ENCODE measurements at places on chromosomes 6 and 20. TPM values are rescaled to one million over a fixed set of nuclear protein-coding genes. Genes with fewer than 3 reads are reported as not detected.

- H3K4me1 ChIP-seq, result no peaks in the 10 kb centered on the region
- DNase-seq, result no peak
- no peaks in the 10 kb centered on the region for H3K27me3 ChIP-seq
- H3K27ac ChIP-seq, result no peak overlapping the region
Measured at GRCh38 chr20:18879262-18879661, 65.7 kb downstream of the SCP2D1 start.

DNA sequence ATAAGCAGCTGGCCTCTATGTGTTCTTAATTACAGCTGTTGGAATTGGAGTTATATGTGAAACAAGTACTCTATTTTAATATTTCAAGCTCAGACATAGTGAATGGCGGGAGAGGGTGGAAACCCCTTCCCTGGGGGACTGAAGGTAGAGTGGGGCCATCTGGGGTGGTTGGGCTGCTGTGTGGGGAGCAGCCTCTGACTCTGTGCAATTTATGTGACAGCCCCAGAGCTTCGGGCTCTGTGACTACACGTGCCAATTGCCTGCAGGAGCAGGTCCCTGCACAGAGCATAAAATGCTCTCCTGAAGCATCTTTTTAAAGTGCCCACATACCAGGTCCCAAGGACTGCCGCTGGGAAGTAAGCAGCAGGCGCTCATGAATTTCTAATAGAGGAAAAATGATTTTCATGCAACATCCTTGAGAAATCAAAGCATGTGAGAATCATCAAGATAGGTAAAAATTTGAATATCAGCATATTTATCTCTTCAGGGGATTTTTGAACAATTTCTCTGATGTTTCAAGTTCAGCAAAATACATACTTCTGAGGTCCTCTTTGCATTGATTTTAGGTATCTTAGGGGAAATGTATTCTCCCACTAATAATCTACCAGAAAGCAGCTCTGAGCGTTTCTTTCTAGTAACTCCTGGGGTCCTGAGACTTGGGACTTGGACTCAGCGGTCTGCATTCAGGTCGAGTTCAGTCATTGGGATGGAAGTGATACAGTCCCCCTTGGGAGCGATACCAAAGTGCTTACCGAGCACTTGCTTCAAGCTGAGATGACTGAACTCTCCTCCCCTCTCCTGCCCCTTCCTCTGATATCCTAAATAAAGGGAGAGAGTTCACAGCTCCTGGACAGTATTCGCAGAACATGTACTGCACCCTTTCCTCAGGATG, 40.0 kb downstream of the ALDH8A1 start:
- H3K27ac ChIP-seq, result peak overlapping the region; percentile 99
- DNase-seq, result peak; percentile 25
- H3K27me3 ChIP-seq, result no peaks in the 10 kb centered on the region
- no peaks in the 10 kb centered on the region for H3K36me3 ChIP-seq

- peak; percentile 94 for DNase-seq
- H3K27ac ChIP-seq, result peak overlapping the region; percentile 62
Measured at GRCh38 chr20:51562332-51563173, 20.0 kb upstream of the NFATC2 start.

DNA sequence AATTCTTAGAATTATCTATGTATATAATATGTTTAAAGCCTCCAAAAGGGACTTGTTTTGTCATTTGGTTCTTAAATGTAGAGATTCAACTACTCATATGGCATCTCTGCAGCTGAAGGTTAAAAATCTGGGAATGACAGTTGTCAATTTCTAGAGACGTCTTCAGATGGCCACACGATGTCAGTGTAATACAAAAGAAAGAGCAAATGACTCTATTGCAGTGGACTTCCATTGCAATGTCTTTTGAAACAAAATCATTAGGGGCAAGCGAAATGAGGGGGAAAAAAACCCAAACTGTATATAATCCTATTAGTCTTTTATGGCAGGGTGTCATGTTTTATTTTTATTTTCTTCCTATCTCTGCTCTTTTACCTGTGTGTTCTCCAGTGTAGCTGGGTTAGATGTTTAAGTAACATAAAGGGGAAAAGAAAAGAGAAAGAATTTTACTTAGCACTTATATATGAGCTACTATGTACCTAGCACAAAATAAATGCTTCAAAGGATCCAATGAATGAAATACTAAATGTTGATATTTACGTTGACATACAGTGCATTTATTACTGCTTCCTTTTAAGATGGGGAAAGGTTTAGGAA, 26.2 kb downstream of the CCN2 start:
- no peaks in the 10 kb centered on the region for H3K36me3 ChIP-seq
- no peak overlapping the region for H3K4me3 ChIP-seq
- H3K4me1 ChIP-seq, result peaks cover 17% of the 10 kb centered on the region

DNA sequence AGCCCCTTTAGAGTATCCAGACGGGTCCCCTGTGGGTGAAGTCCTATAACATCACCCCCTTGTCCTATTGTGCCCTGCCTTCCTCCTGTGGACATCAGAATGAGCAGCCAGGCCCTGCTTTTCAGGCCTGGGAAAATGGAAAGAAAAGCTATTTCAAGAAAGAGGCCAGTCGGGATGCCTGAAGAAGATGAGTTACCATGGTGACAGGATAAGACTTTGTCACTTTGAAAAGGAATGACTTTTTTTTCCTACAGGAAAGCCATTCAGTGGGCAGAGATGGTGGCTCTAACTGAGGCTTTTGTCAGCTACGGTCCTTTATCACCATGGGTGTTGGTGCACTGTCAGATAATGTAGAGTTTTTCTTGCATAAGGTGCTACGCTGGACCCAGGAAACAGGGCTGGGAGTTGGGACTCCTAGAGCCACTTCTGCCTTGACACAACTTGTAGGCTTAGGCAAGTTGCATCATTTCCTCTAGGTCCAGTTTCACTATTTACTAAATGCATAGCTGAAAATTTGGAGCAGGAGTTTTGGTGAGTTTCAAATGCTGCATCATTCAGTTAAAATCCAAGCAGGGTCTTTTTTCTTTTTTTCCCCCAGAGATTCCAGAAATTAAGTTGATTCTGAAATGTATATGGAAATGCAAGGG, 293.6 kb upstream of the PRND start:
- no peaks in the 10 kb centered on the region for H3K27me3 ChIP-seq
- no peaks in the 10 kb centered on the region for H3K36me3 ChIP-seq
- no peak overlapping the region for H3K4me3 ChIP-seq
- H3K4me1 ChIP-seq, result no peaks in the 10 kb centered on the region
- DNase-seq, result no peak

DNA sequence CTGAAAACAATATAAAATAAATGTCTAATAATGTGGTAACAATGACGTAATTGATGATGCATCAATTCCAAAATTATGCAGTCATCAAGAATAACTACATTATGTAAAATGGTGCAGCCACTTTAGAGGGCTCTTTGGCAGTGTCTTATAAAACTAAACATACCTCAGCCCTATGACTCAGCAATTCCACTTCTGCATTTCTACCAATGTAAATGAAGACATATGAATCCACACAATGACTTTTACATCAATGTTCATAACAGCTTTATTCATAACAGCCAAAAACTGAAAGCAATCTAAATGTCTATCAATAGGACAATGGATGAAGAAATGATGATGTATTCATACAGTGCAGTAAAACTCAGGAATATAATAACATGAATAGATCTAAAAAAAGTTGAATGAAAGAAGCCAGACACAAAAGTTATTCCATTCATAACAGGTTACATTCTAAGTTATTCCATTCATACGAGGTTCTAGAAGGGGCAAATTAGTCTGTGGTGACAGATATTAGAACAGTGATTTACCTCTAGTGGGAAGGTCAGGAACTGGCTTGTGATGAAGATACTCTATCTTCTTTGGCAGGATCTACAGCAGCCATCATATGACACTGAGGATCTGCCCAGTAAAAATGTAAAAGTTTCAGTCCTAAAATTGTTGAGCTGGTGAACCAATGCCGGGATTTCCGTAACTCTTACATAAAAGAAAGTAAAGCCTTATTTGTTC, 396.1 kb downstream of the PLCB1 start:
- H3K4me3 ChIP-seq, result no peak overlapping the region
- peak; percentile 75 for DNase-seq

The HLA-DRB1 gene
- polyA plus RNA-seq, result 0.21 TPM

The JPH2 gene
- 1.8 TPM for polyA plus RNA-seq

The ABHD16B gene
- not detected for polyA plus RNA-seq

The HTR1B gene
- not detected for polyA plus RNA-seq

DNA sequence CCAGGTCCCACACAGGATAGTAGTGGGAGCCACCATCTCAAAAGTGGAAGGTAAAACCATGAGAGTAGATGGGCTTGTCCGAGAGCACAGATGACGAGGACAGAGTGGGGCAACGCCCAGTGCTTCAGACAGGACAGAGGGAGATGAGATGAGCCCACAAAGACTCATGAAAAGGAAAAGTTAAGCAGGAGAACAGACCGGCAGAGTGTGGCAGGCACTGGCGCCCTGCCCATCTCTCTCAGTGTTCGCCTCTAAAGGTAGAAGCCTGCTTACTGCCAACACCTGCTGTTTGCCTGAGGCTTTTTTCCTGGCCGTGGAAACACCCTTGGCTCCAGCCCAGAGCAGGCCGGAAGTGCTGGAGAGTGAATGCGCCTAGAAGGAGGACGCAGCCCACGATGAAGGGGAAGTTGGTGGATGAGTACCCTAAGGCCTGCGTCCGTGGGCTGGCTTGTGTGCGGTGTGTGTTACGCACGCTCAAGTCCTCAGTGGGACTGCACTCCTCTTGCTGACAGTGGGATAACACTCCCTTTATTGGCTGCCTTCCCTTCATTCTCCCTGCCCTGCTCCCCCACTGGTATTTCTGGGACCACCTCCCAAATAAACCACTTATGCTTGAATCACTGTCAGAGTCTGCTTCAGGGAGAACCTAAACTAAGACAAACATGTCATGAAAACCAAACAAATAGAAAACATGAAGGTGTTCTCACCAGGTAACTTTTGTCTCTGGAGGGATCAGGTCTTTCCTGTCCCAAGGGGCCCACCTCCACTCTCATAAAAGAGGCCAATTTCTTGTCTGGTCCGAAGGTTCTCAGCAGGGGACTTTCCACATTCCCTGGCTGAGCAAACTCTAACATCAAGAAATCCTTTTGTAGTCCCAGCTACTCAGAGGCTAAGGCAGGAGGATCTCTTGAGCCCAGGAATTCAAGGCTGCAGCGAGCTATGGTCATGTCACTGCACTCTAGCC, 9.1 kb upstream of the FOXP4 start:
- DNase-seq, result no peak
- no peak overlapping the region for H3K4me3 ChIP-seq
- peaks cover 10% of the 10 kb centered on the region for H3K27me3 ChIP-seq
- no peaks in the 10 kb centered on the region for H3K36me3 ChIP-seq
- no peak overlapping the region for H3K27ac ChIP-seq

The PSORS1C1 gene
- 2.6 TPM for polyA plus RNA-seq

DNA sequence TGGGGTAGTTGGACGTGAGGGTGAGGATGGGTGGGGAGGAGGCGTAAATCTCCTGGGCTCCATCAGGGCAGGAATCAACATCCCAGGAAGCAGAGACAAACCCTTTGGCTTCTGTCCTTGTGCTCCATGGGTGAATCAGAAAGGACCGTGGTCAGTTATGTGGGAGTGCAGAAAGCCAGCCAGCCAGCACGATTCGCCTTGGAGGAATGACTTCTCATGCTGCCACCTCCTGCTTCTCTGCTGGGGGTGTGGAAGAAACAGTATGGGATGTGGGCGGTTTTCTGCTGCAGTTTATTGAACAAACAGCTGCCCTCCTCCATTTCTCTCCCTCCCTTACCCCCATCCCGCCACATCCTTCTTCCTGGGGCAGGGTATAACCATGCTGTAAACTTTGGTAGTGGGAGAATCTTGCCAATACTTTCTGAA, 214.5 kb downstream of the SOX4 start:
- H3K4me1 ChIP-seq, result peaks cover 16% of the 10 kb centered on the region
- DNase-seq, result peak; percentile 87
- H3K4me3 ChIP-seq, result peak overlapping the region; percentile 36
- no peaks in the 10 kb centered on the region for H3K36me3 ChIP-seq

DNA sequence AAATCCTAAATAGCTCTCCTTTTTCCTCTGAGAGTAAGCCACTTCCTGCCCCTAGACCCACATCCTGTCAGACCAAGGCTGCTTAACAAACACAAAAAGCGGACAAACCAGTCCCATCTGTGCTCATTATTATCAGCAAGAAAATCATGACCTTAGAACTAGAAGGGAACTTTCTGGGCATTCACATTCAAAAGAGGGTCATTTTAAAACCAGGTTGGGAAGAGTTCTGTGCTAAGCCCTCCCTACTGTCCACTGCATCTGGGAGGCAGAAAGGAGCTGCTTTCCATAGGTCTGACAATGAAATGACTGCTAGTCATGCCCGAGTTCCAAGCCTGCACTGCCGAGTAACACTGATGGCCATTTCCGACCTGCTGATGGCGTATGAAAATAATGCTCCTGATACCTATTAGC, 15.4 kb downstream of the EZR start:
- H3K4me3 ChIP-seq, result no peak overlapping the region
- no peak overlapping the region for H3K27ac ChIP-seq
- H3K27me3 ChIP-seq, result no peaks in the 10 kb centered on the region

- no peak overlapping the region for H3K27ac ChIP-seq
- H3K4me3 ChIP-seq, result no peak overlapping the region
- no peak for DNase-seq
- no peaks in the 10 kb centered on the region for H3K36me3 ChIP-seq
- H3K4me1 ChIP-seq, result no peaks in the 10 kb centered on the region
Measured at GRCh38 chr6:85824329-85824728, 181.6 kb upstream of the SYNCRIP start.

The CNKSR3 gene
- 1.9 TPM for polyA plus RNA-seq

The PSORS1C2 gene
- polyA plus RNA-seq, result 0.16 TPM

- no peaks in the 10 kb centered on the region for H3K27me3 ChIP-seq
- peak overlapping the region; percentile 31 for H3K4me3 ChIP-seq
- no peaks in the 10 kb centered on the region for H3K36me3 ChIP-seq
- H3K4me1 ChIP-seq, result peaks cover 19% of the 10 kb centered on the region
- peak overlapping the region; percentile 44 for H3K27ac ChIP-seq
Measured at GRCh38 chr6:121652726-121653623, 217.5 kb downstream of the GJA1 start.

The PRND gene
- not detected for polyA plus RNA-seq

The GLYATL3 gene
- polyA plus RNA-seq, result not detected

DNA sequence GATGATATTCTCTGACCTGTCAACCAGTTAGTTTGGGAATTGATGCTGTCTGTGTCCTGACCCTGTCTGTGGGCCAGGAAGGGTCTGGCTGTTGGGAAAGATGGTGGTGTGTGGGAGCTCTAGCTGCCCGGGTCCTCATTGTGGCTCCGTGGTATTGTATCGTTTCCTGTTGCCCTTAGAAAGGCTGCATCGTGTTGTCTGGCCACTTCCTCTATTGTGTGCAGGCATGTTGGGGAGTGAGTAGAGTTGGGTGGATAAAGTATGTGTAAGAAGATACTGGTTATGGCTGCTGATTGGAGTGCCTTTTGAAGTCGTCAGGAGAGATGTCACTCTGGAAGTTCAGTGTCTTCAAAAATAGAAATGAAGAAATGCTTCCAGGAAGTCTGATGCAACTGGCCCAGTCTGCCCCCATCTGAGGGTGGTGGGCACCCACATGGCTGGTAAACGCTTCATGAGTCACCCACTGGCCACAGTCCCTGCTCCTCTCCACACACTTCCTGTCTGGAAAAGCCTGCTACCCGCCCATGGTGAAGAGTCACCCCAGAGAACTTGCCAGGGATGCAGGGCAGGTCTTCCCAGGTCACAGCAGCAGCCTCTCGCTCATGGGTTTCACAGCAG, 27.9 kb downstream of the PPARD start:
- no peaks in the 10 kb centered on the region for H3K36me3 ChIP-seq
- H3K4me3 ChIP-seq, result peak overlapping the region; percentile 56

The GUCA1A gene
- polyA plus RNA-seq, result not detected

Measured in GM23248 (cell line).